ENCODE measurements at places on chromosomes 7 and 10. TPM values are rescaled to one million over a fixed set of nuclear protein-coding genes. Genes with fewer than 3 reads are reported as not detected.

DNA sequence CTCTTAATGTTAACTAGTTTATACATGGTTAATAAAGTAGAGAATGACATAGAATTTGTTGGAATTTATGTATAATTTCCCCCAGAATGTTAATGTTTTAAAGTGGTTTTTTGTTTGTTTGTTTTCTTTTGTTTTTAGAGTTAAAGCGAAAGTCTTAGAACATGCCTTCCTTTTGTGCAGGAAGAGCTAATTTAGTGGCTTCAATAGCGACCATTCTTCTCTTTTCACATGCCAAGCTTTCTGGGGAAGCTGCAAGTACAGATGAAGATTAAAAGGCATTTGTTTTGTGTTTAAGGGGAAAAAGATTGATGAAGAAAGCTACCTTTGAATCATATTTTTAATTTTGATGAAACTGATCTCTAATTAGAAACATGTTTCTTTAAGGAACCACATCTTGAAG, 256.3 kb upstream of the CSTF2T start:
- no peak overlapping the region for H3K4me3 ChIP-seq
- H3K27ac ChIP-seq: no peak overlapping the region
- H3K4me1 ChIP-seq: no peaks in the 10 kb centered on the region
- H3K27me3 ChIP-seq: no peaks in the 10 kb centered on the region
- H3K36me3 ChIP-seq: no peaks in the 10 kb centered on the region

Gene PIP
- total RNA-seq: not detected

- DNase-seq: no peak
- H3K27me3 ChIP-seq: no peaks in the 10 kb centered on the region
- no peak within 1 kb of the TSS for H3K4me3 ChIP-seq
- H3K4me1 ChIP-seq: peaks cover 20% of the 10 kb centered on the region
Measured at GRCh38 chr10:86654411-86655172, at the start of gene OPN4. TSS of gene OPN4 (plus strand) at chr10:86654547. CDS start at chr10:86654784, 237 bp downstream.

DNA sequence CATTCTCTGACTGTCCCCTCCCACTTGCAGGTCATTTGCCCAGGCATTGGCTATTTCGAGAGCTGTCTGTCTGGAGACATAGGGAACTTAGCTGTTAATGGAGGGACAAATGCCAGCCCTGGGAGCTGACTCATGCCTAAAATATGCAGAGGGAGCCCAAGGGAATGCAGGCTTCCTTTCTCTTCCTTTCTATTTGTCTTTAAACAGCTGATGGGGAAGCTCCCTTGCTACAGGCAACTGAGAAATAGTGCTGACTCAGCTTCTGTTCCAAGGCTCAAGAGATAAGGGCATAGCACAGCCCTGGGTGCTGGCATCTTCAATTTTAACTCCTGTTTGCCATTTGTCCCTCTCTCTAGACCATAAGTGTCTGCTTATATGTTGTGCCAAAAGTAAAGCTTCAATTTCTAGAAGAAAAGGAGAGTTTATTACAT, 82.7 kb upstream of the C1GALT1 start:
- no peaks in the 10 kb centered on the region for H3K36me3 ChIP-seq
- no peak overlapping the region for H3K27ac ChIP-seq
- no peaks in the 10 kb centered on the region for H3K4me1 ChIP-seq
- no peaks in the 10 kb centered on the region for H3K27me3 ChIP-seq
- DNase-seq: peak; percentile 47
- no peak overlapping the region for H3K4me3 ChIP-seq

- DNase-seq: no peak
- no peaks in the 10 kb centered on the region for H3K27me3 ChIP-seq
- no peaks in the 10 kb centered on the region for H3K36me3 ChIP-seq
- no peak overlapping the region for H3K4me3 ChIP-seq
- H3K27ac ChIP-seq: no peak overlapping the region
Measured at GRCh38 chr10:85222300-85222699, 893.9 kb downstream of the CCSER2 start.

Gene GTF2I
- total RNA-seq: 181 TPM

DNA sequence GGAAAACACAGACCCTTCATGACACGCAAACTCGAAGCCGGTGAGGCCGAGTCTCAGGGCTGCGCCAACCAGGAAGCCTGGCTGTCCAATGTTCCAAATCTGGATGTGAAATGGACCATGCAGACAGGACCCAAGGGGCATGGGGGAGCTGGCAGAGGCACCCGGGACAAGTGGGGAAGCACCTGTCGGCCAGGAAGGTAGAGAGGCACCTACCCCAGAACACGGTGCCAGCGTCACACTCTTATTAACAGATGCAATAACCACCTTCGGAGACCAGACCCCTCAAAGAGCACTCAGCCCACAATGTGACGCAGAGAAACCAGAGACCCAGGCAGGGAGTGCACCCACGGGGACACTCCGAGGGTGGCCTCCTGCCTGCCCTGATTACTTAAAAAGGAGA, 88.3 kb upstream of the PDGFA start:
- H3K36me3 ChIP-seq: no peaks in the 10 kb centered on the region
- no peaks in the 10 kb centered on the region for H3K4me1 ChIP-seq
- peak overlapping the region; percentile 17 for H3K27ac ChIP-seq
- DNase-seq: no peak
- no peaks in the 10 kb centered on the region for H3K27me3 ChIP-seq

DNA sequence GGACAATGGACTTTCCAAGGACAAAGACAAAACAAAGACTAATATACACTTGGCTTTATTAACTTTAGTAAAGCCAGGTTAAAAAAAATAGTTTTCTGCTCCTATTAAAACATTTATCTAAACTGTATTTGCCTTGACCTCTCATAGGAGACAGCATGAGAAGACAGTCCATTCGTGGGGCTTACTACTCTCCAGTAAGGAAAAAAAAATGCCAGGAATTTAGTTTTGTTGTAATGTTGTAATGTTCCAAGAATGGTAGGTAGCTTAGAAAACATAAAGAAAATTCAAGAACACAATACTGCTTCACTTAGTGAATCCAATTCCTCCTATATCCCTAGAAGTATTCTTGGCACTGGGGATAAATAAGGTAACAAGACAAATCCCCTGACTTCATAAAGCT, 81.7 kb downstream of the KMT2C start:
- H3K27me3 ChIP-seq: no peaks in the 10 kb centered on the region
- DNase-seq: no peak
- H3K36me3 ChIP-seq: peaks cover 55% of the 10 kb centered on the region
- no peak overlapping the region for H3K4me3 ChIP-seq

DNA sequence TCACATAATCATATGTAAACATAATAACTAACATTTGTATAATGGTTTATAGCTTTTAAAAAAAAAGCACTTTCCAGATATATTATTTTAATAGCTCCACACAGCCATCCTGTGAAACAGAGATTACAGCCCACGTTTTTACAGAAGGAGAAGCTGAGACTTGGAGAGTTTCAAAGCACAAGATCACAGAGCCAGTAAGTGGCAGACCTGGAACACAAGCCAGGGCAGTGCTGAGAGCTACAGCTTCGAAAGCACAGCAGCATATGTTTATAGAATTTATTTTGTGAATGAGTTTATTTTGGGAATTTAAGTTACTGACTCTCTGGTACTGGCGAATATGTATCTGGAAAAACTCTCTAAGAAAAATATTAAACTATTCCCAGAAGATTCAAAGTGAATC, 149.4 kb downstream of the HDAC9 start:
- H3K36me3 ChIP-seq: no peaks in the 10 kb centered on the region
- no peak overlapping the region for H3K4me3 ChIP-seq
- no peaks in the 10 kb centered on the region for H3K27me3 ChIP-seq
- no peaks in the 10 kb centered on the region for H3K4me1 ChIP-seq

- peaks cover 55% of the 10 kb centered on the region for H3K36me3 ChIP-seq
- H3K4me3 ChIP-seq: no peak overlapping the region
- no peak overlapping the region for H3K27ac ChIP-seq
- no peaks in the 10 kb centered on the region for H3K27me3 ChIP-seq
- DNase-seq: no peak
Measured at GRCh38 chr7:151484971-151485707, 34.6 kb downstream of the RHEB start.

- no peak for DNase-seq
- no peaks in the 10 kb centered on the region for H3K36me3 ChIP-seq
- peaks cover 31% of the 10 kb centered on the region for H3K4me1 ChIP-seq
- H3K4me3 ChIP-seq: no peak overlapping the region
Measured at GRCh38 chr7:107902381-107902780, 11.4 kb downstream of the DLD start.

- no peaks in the 10 kb centered on the region for H3K27me3 ChIP-seq
- H3K4me1 ChIP-seq: no peaks in the 10 kb centered on the region
- DNase-seq: no peak
- H3K36me3 ChIP-seq: no peaks in the 10 kb centered on the region
- H3K27ac ChIP-seq: no peak overlapping the region
Measured at GRCh38 chr10:129727071-129727470, 237.0 kb downstream of the EBF3 start.

GRCh38 chr10:14299556-14299955, 31.2 kb downstream of the FRMD4A start:
- no peak overlapping the region for H3K4me3 ChIP-seq
- H3K4me1 ChIP-seq: no peaks in the 10 kb centered on the region
- no peak for DNase-seq
- H3K27me3 ChIP-seq: no peaks in the 10 kb centered on the region
- no peak overlapping the region for H3K27ac ChIP-seq

Data from tibial nerve (tissue), 4 donors.